ENCODE measurements at places on chromosomes 7 and 10.

DNA sequence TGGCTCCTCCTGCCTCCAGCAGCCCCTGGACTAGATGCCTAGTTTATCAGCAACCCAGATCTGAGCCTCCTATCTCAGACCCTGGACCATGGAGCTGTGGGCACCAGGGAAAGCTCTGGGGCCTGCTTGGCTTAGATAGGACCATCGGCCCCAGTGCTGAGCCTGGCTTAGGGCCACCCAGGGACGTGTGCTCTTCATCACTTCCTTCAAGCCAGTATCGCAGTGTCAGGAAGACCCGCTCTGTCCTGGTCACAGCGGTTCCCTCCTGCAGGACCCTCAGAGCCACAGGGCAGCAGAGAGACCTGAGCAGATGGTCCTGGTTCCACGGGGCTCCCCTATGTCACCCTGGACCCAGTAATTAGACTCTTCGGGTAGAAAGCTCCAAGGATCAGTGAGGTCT lies 105.7 kb upstream of the FAM20C start:
- DNase-seq = no peak

DNA sequence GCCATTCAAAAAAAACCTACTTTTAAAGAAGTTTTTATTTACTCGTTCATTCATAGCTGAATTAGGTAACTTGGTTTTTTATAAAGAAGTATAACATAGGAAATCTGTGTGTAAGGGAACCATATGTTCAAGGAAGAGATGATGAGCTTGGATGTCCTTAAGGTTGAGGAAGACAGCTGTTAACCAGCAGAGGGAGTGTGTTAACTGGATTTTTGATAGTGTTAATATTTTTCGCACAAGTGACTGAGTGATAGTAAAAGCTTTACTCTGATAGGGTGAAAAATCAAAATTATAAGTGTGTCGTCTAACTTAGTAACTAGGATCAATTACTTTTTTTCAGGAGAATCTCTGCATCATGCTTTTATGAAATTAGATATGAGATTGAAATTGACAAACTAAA lies 134.7 kb downstream of the ARL5B start:
- DNase-seq = peak; percentile 29

- no peak for DNase-seq
Measured at GRCh38 chr7:49229246-49229645, 304.9 kb downstream of the CDC14C start.

DNA sequence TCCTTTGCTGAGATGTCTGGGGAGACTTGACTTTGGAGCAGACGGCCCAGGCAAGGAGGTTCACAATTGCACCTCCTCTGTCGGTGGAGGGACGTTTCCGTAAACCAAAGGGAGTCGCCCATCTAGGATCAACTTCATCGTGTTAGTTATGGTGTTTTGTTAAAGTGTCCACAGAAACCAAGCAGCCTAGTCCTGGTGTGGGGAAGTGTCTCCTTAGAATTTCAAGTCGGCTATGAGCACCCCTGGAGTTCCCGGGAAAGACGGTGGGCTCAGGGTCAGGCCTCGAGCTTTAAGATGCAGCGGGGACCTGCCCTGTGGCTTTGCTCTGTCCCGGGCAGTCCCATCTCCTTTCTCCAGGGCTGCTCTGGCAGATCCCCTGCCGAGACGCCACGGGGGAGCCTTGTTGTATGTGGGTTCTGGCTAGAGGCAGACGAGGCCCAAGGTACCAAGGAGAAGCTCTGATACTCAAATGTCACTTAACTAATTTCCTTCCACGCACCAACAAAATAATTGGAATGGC lies 319.2 kb downstream of the ADARB2 start:
- no peak for DNase-seq

DNA sequence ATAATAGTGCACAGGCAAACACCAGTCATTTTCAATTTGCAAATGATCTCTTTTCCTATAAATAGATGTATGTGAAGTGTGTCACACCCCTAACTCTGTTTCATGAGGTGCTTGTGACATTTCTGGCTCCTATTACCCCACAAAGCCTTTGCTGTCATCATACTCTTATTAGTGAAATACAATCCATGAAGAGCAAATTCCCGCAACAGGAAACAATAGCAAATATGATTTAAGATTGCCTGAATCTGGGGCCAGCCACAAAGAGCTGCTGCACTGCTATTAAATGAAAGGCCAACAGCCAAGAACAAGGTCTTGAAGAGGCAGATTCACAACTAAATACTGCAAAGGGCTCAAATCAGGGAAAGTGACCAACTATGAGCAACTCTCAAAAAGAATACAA lies 96.3 kb upstream of the CAV2 start:
- DNase-seq = no peak

- no peak for DNase-seq
Measured at GRCh38 chr10:28382525-28383269, 79.8 kb upstream of the MPP7 start.

DNA sequence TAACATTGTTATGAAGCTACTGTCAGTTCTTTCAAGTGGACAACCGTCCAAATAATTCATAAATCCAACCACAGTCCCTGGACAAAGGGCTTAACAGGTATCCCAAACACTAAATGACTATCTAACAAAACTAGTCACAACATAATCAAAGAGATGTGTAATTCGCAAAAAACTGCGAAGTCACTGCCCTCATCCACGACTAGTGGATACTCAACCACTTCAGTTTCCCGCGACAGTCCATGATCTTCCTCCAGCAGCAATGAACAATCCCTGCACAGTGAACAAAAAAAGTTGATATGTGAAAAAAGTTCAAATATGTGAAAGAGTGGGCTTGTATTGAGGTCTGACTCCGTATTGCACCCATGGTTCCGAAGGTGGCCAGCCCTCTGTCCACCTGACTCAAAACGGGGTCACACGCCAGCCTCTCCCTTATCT lies 287 bp downstream of the DCLRE1A start:
- DNase-seq = no peak

DNA sequence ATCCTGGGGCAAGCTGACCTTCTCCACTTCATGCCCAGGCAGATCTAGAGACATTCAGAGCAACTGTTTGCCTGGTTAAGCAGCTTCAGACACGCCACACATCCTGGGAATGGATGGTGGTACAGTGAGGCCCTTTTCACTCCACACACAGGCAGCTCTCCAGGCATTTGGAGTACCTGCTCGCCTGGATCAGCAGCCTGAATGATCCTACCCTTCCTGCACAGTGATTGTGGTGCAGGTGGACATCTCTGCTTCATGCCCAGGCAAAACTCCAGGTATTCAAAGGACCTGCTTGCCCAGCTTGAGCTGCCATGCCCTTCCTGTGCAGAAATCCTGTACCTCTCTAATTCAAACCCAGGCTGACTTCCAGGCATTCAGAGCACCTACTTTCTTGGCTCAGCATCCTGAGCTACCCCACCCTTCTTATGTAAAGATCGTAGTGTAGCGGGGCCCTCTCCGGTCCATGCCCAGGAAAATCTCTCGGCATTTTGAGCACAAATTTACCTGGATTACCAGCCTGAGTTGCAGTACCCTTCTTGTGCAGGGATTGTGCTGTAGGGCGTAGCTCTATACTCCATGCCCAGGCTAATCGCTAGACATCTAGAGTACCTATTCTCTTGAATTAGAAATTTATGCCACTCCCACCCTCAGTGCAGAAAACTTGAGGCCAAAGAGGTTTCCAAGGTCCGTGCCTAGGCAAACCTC lies 972.8 kb downstream of the ANKRD7 start:
- DNase-seq = no peak

DNA sequence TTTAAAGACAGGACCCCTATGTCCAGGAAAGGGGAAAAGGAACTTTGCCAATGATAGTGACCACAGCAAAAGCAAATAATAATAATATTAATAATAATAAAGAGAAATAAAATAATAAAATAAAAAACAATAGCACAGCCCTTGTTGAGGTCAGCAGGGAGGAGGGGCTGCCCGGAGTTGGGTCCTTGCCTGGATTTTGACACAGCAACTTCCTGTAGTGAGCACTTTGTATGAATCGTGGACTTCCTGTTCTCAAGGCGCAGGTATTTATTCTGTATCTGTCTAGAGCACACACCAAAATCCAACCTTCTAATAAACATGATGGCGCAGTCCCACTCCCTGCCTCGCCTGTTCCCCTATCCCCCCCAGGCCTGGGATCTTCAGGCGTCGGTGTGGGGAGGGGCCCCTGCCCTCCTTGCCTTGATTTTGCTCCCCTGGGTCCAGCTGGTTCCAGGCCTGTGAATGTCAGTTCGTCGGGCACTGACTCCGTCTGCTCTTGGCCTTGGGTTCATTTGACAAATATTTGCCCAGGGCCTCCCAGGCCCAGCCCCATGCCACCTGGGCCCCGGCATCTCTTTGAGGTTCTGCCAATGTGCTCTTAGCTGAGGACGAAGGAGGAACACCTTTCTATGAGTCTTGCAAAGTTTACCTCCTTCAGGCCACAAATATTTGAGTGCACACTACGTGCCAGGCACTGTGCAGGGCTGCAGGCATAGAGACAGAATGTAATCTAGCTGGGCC lies 13.9 kb downstream of the TRIM8 start:
- DNase-seq = no peak

All from NCI-H526 treated with DMSO at 0.1 percent for 48 hours (cell line).